Posterior vena cava (tissue), 2 donors: ENCODE measurements at places on chromosomes 5 and 9. TPM values are rescaled to one million over a fixed set of nuclear protein-coding genes. Genes with fewer than 3 reads are reported as not detected.
A peak's percentile ranks its signal among the peaks of the same experiment; 100 is the strongest.

Gene PCDHA11
- total RNA-seq = 0.14 TPM

GRCh38 chr5:160036884-160037283, 27.9 kb downstream of the TTC1 start:
- DNase-seq = no peak

DNA sequence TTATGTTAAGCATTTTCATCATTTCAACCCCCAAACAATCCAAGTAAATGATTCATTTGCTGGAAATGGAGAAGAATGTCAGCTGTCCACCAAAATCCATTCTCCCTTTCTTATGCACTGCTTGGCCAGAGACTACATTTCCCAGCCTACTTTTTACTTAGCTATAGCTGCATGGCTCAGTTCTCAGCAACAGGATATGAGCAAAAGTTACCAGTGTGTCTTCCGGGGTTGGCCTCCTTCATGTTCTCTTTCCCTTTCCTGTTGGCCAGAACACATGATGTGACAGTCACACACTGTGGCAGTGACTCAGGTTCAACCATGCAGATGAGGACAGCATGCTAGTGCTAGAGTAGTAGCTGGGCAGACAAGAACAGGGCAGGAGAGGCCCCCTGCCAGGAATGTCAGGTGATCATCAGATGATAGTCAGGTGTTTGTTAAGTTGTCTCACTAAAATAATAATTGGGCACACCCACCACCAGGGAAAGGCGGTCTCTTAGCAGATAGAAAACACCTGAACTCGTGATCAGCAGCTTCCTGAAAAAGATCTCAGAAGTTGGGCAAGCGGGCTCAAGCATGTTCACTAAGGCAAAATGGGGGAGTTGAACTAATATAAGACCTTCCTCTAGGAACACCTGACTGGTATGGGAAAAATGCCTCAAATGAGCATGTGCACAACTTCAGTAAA, 12.2 kb downstream of the GPR150 start:
- no peak for DNase-seq

DNA sequence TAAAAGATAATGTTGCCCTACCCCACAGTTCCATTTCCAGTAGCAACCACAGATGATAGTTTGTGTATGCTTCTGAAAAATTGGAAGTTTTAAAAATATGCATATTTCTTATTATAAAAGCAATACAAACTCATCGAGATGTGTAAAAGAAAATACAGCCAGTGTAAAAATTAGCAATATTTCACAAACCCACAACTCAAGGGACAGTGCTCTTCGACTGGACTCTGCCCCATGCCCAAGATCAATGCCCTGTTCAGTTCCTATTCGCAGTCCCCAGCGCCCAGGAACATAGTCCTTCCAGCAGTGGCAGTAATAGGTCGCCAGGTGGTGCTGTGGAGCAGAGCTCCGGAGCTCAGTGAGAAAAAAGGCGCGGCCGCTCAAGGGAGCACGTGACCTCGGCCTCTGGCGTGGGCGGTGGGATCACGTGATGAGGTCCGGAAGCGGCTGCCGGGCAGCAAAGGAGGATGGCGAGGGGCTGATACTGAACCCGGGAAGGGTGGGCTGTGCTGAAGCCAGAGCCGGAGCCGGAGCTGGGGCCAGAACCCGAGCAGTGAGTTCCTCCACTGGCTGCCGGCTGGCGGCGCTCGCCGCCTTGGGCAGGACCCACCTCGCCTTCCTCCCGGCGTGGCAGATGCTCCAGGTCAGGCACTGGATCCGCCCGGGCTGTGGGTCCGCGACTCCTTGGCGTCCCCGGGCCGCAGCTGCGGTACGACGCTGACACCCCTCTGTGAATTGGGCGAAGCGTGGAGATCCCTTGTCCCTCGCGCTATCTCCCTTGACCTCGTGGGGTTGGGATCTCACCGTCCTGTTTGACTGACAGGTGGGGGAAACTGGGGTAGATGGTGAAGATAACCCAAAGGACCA, at the start of gene SLC36A1:
TSS of gene SLC36A1 (plus strand) at position 430 of the 864 bp plus-strand sequence. CDS start 11,190 bp downstream, outside the sequence.
- DNase-seq = peak; percentile 99

GRCh38 chr5:74325866-74326265, 314.7 kb downstream of the ENC1 start:
- DNase-seq = no peak

GRCh38 chr9:84271531-84271900, 69.0 kb downstream of the SLC28A3 start:
- DNase-seq = peak; percentile 85
